ENCODE measurements at places on chromosomes 3 and 15.
A peak's percentile ranks its signal among the peaks of the same experiment; 100 is the strongest.

DNA sequence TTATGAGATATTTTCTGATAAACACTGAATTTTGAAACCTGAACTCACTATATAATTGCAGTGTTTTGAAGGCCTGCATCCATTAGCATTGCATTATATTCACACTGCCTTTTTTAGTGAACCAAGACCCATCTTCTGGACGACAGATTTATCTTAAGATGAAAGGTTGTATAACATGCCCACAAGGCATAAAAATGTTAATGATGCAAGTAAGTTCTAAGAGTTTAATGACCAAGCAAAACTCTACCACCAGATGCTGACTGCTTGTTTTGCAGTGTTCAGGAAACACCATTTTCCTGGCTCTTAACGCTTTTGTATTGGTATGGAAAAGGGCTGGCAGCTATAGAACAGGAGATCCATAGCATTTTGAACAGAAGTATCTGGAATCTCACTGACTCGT is 46.1 kb downstream of the USP50 start:
- no peak for DNase-seq

DNA sequence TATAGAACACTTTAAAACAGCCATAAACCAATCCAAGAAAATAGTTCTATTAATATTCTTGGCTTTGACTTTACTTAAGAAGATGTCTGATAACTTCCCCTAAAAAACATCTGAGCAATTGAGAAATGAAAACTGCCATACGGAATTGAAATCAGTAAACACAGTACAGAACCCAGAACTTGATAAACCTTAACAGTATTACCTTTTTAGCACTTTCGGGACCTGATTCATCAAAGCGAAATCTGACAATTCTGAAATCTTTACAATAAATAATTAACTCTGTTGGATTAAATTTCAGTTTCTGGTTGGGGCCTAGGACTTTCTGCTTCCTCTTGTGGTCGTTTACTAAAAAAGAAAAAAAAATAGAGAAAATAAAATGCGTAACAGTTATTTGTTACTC is 17.3 kb downstream of the MTMR10 start:
- DNase-seq = no peak

GRCh38 chr15:40328176-40328575 is 4.7 kb downstream of the INAFM2 start:
- no peak for DNase-seq

DNA sequence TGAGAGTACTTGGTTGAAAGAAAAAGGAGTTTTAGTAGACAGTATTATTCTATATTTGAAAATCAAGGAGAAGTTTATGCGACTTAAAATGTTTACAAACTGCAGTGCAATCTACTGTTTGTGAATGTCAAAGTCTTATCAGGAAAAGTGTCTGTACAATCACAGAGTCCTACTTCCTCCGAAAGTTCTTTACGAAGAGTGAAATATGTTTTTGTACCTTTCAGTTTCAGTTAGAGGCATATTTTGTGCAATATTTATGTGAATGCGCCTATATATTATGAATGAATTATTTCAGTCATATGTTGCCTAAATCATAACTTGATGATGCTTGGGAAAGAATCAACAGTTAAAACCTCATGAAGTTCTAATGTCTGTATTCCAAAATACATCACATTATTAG is 31.5 kb downstream of the NGRN start:
- no peak for DNase-seq

- no peak for DNase-seq
Observed at GRCh38 chr15:94052711-94053110, 178.7 kb upstream of the MCTP2 start.

DNA sequence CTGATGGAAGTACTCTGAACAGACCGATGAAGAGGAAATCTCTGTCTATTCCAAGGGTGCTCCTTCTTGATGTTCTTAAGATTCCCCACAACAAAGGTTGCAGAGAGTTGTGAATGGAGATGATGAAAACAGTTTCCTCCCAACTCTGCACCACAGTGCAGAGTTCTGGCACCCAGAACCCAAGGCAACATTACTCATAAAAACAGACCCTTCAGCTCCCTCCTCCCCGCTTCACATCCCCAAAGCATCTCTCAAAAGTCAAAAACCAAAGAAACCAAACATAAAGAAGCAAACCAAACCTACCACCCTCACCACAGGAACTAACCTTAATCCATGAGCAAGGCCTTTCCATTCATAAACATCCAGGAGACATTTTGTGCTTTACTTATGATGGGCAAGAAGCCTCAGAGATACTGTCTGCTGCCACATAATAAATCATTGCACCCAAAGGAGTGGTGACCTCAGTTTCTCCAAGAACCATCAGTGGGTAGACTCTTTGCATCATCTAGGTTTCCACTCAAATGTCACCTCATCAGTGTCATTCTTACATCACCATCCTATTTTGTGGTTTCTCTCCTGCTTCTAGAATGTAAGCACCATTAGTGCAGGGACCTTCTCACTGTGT is 13.2 kb downstream of the PCOLCE2 start:
- no peak for DNase-seq

GRCh38 chr3:122681284-122681973 is 790 bp downstream of the PARP14 start:
- DNase-seq = no peak

DNA sequence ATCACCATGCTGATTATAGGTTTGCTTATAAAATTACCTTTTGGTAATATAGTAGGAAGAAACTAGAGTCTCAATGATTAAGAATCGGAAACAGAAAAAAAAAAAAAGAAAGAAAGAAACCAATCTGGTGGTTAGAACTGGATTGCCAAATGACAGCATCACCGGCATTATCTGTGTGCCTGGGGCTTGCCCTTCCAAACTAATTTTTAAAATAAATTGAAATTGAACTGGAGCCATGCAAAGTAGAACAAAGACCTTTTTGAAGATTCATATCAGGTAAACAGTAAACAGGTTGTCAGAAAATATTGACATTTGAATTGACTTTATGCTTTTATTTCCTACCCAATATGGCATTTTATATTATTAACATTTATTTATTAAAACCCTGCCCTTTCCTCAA is 11.2 kb upstream of the CPB1 start:
- DNase-seq = no peak

DNA sequence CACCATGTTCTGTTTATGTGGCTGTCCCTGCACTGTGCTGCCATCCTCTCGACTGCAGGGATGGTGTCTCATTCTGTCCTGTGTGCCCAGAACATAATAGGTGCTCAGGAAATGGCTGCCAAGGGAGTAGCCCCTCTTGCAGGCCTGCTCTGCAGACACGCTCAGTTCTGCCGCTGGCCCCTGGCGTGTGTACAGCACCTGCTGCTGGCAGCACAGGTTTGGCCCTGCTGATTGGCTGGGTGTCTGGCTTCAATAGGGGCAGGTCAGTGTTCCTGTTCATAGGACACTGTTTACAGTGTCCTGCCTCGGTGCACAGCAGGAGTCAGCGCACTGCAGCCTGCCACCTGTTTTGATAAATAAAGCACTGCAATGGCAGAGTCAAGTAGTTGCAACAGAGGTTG is 146.9 kb downstream of the DNAJB8 start:
- peak; percentile 13 for DNase-seq

- no peak for DNase-seq
Observed at GRCh38 chr15:50018491-50018890, 100.5 kb downstream of the ATP8B4 start.

DNA sequence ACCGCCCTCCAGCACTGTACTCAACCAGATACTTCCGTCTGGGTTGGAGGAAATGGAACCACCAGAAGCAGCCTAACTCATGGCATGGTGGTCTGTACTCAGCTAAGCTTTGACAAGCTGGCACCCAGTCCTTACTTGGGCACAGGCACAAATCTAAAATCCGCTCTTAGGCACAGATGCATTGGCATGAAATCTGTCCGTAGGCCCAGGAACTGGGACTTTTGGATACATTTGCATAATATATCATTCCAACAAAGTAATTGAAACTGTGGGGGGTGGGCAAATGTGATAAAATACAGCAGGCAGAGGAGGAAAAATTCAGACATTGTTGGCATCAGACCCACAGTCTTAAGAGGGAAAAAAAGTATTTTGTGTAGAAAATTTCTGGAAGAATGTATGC is 75.4 kb downstream of the C3orf85 start:
- no peak for DNase-seq

- DNase-seq = no peak
Observed at GRCh38 chr15:81532001-81532400, 158.0 kb upstream of the TMC3 start.

DNA sequence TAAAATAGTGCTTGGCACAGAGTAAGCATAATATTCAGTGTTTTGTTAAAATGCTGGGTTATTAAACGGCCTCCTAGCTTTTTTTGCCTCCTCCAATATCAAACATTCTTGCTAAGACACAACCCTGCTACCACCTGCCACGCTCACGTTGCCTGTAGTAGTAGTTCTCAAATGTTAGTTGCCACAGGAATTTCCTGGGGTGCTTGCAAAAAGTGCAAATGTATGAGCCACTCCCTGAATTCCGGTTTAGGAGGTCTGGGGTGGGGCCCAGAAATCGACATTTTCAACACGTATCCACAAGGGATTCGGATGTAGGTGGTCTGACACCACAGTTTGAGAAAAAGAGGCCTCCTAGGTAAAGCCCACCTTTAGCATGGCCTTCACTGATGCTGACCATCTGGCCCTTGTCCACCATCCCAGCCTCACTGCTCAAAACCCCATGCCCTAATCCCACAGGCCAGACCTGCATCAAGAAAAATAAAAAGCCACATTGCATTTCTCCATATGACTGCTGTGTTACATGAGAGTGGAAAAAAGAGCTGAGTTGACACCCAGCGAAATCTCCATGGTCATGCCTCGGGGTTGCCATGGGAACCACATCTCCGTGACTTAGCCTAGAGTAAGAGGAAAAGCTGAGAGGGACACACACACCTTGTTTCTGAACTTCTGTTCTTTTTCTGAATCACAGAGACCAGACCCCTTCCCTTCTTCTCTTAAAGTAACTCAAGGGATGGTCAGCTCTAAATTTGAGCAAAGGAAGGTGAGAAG is 116.4 kb upstream of the HES1 start:
- no peak for DNase-seq

GRCh38 chr15:89028036-89028435 is 60.2 kb upstream of the ABHD2 start:
- DNase-seq = no peak

DNA sequence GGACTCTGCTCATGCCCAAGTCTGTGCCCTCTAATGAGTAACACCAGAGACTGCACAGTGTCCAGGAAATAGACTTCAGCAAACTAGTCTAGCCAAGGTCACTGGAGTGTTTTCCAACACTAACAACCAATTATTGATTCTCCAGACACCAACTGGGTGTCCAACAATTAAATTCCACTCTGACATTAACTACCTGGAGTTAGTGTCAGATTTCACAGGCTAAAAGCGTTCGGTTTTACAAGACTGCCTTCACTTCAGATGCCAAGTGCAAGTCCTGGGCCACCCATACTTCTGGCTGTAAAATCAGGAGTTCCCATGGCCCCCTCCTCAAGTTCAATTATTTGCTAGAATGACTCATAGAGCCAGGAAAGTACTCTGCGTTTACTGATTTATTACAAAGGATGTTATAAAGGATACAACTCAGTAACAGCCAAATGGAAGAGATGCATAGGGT is 20.8 kb upstream of the CFAP161 start:
- no peak for DNase-seq

DNA sequence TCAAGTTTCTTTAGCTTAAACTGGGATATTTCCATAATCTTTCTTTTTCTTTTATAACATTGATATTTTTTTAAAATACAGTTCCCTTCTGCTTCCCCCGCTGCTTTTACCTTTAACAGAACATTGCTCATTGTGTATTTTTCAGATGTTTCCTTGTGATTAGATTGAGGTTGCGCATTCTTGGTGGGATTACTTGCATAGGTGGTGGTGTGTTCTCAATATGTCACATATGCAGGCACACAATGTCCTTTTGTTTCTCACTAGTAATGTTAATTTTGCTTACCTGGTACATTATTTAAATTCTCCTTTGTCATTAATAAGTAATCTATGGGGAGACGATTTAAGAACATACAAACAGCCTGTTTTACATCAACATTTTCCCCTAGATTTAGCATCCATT is 48.2 kb downstream of the HMG20A start:
- no peak for DNase-seq

- no peak for DNase-seq
Observed at GRCh38 chr15:58742022-58742813, 7.3 kb downstream of the ADAM10 start.

DNA sequence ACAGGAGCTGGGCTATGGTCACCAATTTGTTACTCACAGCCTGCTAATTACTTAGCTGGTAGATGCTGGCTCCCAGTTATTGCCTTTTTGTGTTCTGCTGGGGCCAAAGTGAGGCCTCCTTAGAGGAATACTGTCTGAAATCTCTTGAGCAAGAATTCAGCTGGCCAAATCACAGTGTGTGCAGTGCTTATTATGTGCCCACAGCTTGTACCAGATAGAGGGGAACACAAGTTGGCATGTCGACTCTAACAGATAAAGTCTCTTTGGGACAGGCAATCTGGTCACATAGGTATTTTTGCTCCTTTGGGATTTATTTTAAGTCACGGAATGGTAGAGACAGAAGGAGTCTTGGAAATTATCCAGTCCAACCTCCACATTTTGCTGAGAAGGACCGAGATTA is 6.3 kb upstream of the TMEM212 start:
- no peak for DNase-seq

DNA sequence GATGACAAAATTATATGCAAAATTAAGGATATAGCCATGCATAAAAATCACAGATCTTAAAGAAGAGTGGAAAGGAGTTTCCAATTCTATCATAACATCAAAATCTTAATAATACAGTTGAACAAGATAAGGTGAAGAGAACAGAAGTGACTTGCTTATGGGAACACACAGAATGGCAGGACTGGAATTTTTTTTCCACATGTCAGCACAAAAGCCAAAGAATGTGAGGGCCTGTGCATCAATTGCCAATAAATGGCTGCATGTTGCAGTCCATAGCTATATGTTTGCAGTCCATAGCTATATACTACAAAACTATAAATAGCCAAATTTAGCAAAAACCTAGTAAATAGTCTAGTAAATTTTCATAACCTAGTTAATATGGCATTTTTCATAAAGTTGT is 10.4 kb upstream of the MB21D2 start:
- no peak for DNase-seq

DNA sequence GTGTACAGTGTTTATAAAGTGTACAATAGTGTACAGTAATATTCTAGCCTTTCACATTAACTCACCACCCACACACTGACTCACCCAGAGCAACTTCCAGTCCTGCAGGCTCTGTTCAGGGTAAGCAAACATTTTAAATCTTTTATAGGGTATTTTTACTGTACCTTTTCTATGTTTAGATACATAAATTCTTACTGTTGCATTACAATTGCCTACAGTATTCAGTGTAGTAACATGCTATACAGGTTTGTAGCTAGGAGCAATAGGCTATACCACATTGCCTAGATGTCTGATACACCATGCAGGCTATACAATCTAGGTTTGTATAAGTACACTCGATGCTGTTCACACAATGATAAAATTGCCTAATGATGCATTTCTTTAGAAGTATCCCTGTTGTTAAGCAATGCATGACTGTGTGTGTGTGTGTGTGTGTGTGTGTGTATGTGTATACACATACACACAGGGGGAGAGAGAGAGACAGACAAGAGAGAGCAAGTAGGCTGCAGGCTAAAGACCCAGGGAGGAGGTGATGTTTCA is 72.5 kb upstream of the PRR23C start:
- DNase-seq = no peak

Data from mesothelial cell of epicardium (in vitro differentiated cells).